CD4-positive, alpha-beta T cell treated with Interleukin-21 for 1 hour (primary cell): ENCODE measurements at places on chromosomes 1 and 21.

DNA sequence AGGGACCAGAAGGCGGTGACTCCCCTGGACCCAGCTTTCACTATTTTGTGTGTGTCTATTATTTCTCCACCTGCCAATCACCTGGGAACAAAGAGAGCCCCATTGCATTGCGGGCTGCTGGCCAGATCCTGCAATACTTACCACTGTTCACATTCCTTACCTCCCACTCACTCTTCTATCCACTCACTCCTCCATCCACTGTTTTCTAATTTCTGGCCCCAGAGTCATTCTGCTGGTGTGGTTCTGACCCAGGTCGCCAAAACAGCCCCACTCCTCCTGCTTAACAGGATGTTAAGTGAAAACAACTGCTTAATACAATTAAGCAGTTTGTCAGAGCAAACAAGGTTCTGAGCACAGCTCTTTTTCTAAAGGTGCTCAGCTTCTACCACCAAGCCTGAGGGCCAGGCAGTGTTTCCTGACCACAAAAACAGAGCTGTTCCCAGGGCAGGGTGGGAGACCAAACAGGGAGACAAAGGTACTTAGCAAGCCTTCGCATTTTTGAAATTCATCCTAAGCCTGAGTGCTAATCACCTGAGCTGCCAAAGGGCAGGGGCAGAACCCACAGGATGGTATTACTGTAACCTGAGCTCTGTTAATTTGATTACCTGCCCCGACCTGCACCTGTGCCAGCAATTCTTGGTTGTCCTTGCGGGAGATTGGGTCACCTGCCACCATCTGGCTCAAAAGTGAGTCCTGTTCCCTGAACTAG lies 38.5 kb upstream of the EFCAB14 start:
- no peak for DNase-seq

DNA sequence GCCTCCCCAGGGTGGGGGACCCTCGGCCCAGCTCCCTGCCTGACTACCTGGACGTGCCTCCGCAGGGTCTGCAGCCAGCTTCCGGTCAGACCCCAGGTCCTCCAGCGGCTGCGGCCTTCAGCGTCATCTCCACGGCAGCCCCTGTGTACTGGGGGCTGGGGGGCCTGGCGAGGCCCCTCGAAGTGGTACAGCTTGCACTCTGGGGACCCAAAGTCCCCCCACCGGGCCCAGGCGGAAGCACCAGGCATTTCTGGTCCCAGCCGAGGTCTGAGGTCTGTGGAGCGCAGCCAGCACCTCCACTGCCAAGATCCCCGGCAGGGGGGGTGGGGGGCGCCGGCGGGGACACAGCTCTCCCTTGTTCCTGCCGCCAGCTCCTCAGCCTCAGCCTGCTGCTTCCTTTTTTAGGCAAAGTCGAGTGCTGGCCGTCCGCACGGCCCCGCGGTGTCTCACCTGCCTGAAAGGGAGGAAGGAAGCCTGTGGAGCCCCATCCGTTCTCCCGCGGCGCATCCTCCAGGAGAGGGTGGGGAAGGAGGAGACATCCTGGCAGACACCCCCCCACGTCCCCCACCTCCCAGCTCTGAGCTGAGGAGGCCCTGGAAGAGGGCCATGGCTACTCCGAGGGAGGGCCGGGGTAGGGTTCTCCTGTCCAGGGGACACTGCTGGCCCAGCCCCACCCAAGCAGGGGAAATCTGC lies 1.2 kb upstream of the VWA1 start:
- DNase-seq, result no peak

- peak; percentile 29 for DNase-seq
Observed at GRCh38 chr1:101128211-101128727, 102.7 kb upstream of the DPH5 start.

GRCh38 chr21:34900376-34900775 lies 148.7 kb downstream of the RUNX1 start:
- no peak for DNase-seq

DNA sequence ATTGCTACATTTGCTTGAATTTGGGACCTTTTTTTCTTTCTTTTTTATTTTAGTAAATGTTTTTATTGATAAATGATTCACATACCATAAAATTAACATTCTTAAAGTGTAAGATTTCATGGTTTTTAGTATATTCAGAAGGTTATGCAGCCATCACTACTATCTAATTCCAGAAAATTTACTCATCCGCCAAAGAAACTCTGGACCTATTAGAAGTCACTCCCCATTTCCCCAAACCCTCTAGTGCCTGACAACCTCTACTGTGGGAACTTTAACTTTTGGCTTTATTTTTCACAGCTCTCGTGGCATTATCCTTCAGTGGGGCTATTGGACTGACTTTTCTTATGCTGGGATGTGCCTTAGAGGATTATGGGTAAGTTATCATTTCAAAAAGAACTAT lies 4.5 kb downstream of the LEPR start:
- DNase-seq, result no peak

GRCh38 chr1:205565799-205566198 lies 61.3 kb downstream of the CDK18 start:
- no peak for DNase-seq

GRCh38 chr1:180192172-180192571 lies 37.5 kb downstream of the QSOX1 start:
- peak; percentile 10 for DNase-seq

DNA sequence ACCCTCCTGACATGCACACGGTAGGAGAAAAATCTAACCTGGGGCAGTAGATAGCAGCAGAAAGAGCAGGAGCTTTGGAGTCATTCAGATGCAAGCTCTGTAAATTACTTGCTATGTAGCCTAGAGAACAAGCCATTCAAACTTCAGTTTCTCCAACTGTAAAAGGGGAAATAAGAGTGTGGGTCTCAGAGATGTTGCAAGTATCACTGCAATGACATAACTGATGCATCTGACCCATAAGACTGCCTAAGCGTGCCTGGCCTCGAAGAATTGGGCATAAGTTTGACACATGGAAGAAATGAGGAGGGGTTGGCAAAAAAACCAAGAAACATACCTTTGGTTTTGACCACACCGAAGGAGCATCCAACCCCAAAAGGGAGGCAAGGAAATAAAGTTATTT lies 5.2 kb downstream of the AK2 start:
- no peak for DNase-seq

DNA sequence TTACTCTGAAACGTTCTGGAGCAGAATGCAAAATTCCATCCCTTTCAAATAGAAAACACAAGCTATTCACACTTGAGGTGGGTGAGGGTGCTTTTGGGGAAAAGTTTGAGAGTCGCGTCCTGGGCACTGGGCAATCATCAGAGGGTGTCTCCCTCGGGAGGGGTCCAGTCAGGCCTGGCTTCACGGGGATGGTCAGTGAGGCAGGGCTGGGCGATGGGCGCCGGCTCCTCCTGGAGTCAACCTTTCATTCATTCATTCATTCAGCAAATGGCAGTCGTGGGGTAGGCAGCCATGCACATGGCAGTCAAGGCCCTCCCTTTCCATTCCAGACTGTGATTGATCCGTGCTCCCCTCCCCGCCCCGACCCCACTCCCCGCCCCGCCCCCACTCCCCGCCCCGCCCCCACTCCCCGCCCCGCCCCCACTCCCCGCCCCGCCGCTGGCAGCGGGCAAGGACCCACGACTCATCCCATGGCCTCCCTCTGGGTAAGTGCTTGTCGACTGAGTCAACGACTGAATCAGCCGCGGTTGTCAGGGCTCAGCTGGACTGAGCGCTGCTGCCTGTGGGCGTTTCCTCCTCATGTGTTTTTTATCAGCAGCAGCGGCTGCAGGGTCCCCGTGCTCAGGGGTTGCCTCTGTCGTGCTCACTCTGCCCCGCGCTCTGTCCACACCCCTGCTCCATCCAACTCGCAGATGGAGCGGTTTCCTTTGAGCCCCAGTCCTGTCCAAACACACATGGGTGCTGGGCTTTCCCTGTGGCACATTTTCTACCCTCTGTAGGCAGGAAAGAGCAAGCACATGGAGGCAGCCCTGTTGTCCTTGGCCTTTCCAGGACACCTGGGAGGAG lies 12.5 kb upstream of the SPSB1 start:
- no peak for DNase-seq

DNA sequence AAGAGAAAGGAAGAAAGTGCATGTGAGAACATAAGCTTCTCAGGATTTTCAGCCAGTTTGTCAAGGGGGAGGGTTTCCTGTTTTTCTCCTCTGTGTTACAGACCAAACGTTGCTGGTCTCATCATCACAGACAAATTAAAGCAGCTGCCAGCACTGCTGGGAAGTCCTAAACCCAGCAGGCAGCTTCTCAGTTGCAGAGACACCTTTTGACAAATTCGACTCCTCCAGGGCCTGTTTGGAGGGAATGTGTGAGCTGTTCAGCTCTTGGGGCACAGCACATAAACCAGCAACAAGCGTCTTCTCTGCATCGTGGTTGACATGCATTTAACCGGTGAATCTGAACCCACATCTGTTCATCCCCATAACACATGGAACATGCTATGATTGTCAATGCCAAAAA lies 454.6 kb upstream of the RUNX1 start:
- DNase-seq, result peak; percentile 17

DNA sequence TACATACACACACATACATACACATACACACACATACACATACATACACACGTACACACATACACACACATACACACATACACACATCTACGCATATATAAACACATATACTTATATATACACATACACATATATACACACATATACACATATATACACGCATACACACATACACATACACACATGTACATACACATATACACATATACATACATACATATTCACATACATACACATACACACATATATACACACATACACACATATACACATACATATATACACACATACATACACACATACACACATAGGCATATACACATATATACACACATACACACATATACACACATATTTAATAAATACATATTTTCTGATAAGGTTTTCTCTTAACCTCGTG lies 324.0 kb downstream of the RPS6KC1 start:
- DNase-seq, result no peak

GRCh38 chr1:14987829-14988603 lies 165.5 kb upstream of the TMEM51 start:
- no peak for DNase-seq

- no peak for DNase-seq
Observed at GRCh38 chr1:66108624-66109023, 315.9 kb downstream of the PDE4B start.

- no peak for DNase-seq
Observed at GRCh38 chr1:96472471-96472870, 249.1 kb upstream of the PTBP2 start.

GRCh38 chr1:18734461-18735223 lies 104.0 kb downstream of the PAX7 start:
- DNase-seq, result no peak

GRCh38 chr1:242787968-242788367 lies 263.5 kb upstream of the PLD5 start:
- no peak for DNase-seq

- peak; percentile 60 for DNase-seq
Observed at GRCh38 chr21:33205476-33205875, 24.3 kb upstream of the IFNAR2 start.

DNA sequence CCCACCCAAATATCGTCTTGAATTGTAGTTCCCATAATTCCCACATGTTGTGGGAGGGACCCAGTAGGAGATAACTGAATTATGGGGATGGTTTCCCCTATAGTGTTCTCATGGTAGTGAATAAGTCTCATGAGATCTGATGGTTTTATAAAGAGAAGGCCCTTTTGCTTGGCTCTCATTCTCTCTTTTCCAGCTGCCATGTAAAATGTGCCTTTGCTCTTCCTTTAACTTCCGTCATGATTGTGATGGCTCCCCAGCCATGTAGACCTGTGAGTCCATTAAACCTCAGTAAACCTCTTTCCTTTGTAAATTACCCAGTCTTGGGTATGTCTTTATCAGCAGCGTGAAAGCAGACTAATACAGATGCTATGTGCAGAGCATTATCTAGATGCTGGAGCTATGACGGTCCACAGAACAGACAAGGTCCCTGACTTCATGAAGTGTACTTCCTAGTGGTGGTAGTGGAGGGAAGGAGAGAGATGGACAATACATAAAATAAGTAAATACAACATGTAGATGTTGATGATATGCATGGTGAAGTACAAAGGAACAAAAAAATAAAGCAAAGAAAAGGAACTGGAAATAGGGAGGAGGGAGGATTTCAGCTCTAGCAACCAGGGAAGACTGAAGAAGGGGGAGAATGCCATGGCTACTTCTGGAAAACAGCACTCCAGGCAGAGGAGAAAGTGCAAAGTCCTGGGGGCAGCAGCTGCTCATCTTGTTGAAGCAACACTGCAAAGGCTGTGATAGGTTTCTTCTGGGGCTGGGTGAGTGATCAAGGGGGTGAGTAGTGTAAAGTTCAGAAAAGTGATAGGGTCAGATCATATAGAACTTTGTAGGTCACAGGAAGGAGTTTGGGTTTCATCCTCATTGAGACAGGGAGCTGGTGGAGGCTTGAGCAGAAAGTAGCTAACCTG lies 6.8 kb upstream of the RCAN1 start:
- DNase-seq, result no peak
